SK-N-SH (cell line): ENCODE measurements at places on chromosomes 2 and 18. TPM values are rescaled to one million over a fixed set of nuclear protein-coding genes. Genes with fewer than 3 reads are reported as not detected.

DNA sequence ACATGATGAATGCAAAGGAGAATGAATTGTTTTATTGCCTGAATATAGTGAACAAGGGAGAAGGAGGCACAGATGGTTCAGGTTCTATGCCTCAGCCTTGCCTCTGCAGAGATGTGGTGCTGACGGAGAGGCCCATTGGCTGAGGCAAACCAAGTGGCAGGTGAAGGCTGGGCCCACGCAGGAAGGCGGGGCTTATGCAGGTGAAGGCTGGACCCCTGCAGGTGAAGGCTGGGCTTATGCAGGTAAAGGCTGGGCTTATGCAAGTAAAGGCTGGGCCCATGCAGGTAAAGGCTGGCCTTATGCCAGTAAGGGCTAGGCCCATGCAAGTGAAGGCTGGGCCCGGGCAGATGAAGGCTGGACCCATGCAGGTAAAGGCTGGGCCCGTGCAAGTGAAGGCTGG lies 414.7 kb downstream of the LRATD1 start:
- H3K4me1 ChIP-seq: no peaks in the 10 kb centered on the region
- DNase-seq: no peak

ZNF407 gene
- 2.6 and 2.7 TPM in 2 replicates for polyA plus RNA-seq

DNA sequence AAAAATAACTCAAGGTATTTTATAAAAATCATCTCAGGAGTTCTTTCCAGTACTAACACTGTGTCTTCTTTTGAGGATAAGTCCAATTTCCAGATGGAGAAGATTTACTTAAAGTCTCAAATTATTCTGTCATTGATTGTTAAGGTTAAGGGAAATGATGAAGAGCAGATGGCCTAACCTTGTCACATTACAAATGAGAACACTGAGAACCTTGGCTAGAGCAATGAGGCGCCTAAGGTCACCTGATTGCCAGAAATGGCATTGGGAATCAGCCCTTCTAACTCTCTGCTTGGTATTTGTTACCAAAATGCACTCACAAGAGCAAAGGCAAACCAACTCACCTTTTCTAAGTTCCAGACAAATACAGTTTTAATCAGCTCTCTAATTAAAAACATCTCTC lies 835.1 kb downstream of the RNF144A start:
- H3K36me3 ChIP-seq: no peaks in the 10 kb centered on the region
- DNase-seq: no peak
- H3K4me3 ChIP-seq: no peak overlapping the region
- H3K4me1 ChIP-seq: peaks cover 23% of the 10 kb centered on the region

LYG1 gene
- polyA plus RNA-seq: 1.2 and 1.4 TPM in 2 replicates

GRCh38 chr2:62624855-62625254 lies 80.7 kb upstream of the EHBP1 start:
- no peak for DNase-seq
- no peaks in the 10 kb centered on the region for H3K27me3 ChIP-seq
- H3K4me3 ChIP-seq: no peak overlapping the region
- no peak overlapping the region for H3K27ac ChIP-seq

DNA sequence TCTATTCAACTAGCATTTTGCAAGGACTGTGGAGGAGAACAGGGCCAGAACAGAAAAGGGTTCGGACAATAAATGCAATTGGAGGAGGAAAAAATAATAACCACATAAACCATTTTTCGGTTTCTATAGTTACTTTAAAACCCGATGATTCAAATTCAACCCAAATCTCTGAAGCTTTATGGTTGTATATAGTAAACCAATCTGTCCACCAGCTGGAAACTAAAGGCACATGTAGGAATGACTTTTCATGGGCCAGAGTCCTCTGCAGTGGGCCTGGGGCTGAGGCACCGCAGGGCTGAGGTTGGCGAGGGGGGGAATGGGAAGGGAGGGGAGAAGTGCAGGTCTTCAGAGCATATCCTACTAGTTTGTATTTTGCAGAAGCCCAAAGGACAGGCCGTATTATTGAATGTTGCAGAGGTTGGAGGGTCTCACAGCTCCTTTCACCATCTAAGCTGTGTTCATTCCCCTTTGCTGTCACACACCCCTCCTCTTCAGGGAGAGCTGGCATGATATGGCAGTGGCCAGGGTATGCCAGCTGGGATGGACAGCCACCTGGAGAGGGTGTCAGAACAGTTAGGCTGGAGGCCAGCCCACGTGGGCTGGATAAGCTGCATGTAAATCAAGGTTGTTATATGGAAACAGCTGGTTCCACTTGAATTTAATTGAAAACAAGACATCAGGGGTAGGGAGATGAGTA lies 267.1 kb downstream of the PRKCE start:
- 0 out of 2 replicates have a peak, but pooled peaks cover 5% of the 10 kb centered on the region for H3K4me1 ChIP-seq
- peak; percentile 46 for DNase-seq
- H3K27ac ChIP-seq: no peak overlapping the region
- no peak overlapping the region for H3K4me3 ChIP-seq

GRCh38 chr2:11074246-11074820 lies 80.9 kb upstream of the SLC66A3 start:
- no peaks in the 10 kb centered on the region for H3K4me1 ChIP-seq
- no peak overlapping the region for H3K27ac ChIP-seq
- no peak for DNase-seq
- H3K36me3 ChIP-seq: no peaks in the 10 kb centered on the region
- H3K27me3 ChIP-seq: no peaks in the 10 kb centered on the region

GRCh38 chr2:107418708-107419107 lies 408.0 kb upstream of the RGPD4 start:
- H3K27ac ChIP-seq: no peak overlapping the region
- no peaks in the 10 kb centered on the region for H3K36me3 ChIP-seq
- H3K4me3 ChIP-seq: no peak overlapping the region

CNGA3 gene
- not detected in 2 replicates for polyA plus RNA-seq

DNA sequence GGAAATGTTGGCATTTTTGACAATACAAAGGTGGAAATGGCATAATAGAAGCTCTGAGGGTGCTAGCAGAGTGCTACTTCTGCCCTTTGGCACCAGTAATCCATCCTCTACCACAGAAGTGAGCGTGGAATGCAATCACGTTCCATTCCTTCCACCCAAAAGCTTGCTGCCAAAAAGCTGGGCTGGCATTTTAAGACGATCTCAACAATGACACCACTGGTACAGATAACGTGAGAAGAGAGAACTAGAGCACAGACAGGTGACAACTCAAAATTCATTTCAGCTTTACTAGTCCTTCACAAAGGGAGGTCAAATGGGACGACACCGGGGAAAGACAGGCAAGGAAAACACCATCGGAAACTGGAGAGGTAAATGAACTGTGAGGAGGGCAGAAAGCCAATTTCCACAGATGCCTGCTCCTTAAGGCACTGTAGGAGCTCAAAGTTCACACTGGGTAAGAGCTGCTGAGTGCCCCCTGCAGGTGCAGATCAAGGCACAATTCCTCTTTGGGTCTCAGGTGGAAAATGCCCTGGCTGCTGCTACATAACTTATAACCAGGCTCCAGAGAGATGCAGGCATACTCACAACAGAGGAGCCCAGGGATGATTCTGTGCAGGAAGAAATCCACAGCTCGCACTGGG lies 50.7 kb upstream of the RNU4ATAC start:
- peaks cover 68% of the 10 kb centered on the region for H3K4me1 ChIP-seq
- no peaks in the 10 kb centered on the region for H3K36me3 ChIP-seq
- DNase-seq: peak; percentile 26
- H3K27me3 ChIP-seq: no peaks in the 10 kb centered on the region

SATB2 gene
- polyA plus RNA-seq: 0.06 and 0.13 TPM in 2 replicates

DNA sequence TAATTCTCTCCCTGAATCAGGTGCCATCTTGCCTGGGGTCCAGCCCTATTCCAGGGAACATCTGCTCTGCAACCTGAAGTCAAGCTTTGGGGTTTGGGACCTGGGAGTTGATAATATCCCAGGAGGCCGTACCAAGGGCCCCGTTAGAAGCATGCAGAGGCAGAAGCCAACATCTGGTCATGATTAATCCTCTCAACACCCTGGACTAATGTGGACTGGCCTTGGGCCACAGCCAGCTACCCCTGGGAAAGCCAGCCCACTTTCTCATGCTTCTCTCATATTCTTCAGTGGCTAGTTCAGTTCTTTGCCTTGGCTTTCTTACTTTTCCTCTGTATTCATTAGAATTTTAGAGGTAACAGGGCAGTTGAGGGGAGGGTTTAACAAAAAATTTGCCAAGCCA lies 515.6 kb upstream of the NRP2 start:
- H3K27ac ChIP-seq: no peak overlapping the region
- no peak overlapping the region for H3K4me3 ChIP-seq
- no peaks in the 10 kb centered on the region for H3K36me3 ChIP-seq
- H3K27me3 ChIP-seq: no peaks in the 10 kb centered on the region
- H3K4me1 ChIP-seq: peaks cover 5% of the 10 kb centered on the region; the same call in 1 of the 2 replicates

DNA sequence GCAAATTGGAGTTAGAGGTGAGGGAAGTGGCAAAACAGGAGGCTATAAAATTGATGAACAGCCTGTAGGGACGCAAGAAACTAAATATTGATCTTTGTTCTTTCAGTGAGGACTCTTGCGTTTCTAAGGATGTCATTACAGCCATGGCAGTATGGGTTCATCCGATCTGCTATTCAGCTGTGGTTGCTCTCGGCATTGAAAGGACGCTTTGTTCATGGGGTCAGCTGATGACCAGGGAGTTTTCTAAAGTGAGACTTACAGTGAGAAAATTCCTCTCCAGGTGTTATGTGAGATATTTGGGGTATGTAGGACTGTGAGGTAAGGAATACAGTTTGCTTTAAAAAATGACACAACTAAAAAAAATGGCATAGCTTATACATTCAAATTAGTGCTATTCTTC lies 52.7 kb upstream of the PELI1 start:
- DNase-seq: no peak
- no peak overlapping the region for H3K27ac ChIP-seq
- H3K4me3 ChIP-seq: no peak overlapping the region
- H3K4me1 ChIP-seq: 0 out of 2 replicates have a peak, but pooled peaks cover 3% of the 10 kb centered on the region

- no peaks in the 10 kb centered on the region for H3K36me3 ChIP-seq
- no peaks in the 10 kb centered on the region; the same call in 1 of the 2 replicates for H3K4me1 ChIP-seq
- H3K4me3 ChIP-seq: no peak overlapping the region
- H3K27ac ChIP-seq: peak overlapping the region; percentile 26; the same call in 1 of the 2 replicates
- no peaks in the 10 kb centered on the region for H3K27me3 ChIP-seq
These were observed 971.0 kb upstream of the CDH2 start for GRCh38 chr18:29147944-29148343.

- DNase-seq: no peak
- H3K27ac ChIP-seq: no peak overlapping the region
- no peak overlapping the region for H3K4me3 ChIP-seq
These were observed 19.1 kb upstream of the IL18R1 start for GRCh38 chr2:102336502-102336945.

MALL gene
- polyA plus RNA-seq: 1.7 and 5.2 TPM in 2 replicates

GRCh38 chr2:66872081-66872985 lies 437.4 kb downstream of the MEIS1 start:
- H3K27me3 ChIP-seq: no peaks in the 10 kb centered on the region
- no peak overlapping the region for H3K27ac ChIP-seq
- no peaks in the 10 kb centered on the region for H3K36me3 ChIP-seq
- DNase-seq: no peak

DNA sequence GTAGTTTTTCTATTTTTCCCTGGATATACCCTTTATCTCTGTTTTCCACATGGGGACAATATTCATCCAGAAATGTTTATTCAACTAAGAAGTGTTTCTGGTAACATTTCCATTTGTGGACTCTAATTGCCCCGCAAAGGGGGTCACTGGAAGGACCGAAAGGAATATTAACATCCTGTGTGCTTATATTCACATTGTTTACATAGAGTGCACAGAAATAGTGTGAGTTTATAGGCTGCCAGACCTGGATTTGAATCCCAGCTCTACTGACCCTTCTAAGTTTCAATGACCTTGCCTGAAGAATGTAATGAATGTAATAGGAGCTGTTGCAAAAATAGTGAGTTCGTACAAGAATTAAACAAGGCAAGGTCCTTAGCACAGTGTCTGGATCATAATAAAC lies 152.9 kb upstream of the NCKAP5 start:
- no peaks in the 10 kb centered on the region for H3K36me3 ChIP-seq
- no peak overlapping the region for H3K4me3 ChIP-seq
- H3K27ac ChIP-seq: no peak overlapping the region
- DNase-seq: no peak
- no peaks in the 10 kb centered on the region for H3K27me3 ChIP-seq

GRCh38 chr18:59502274-59503175 lies 143.5 kb upstream of the LMAN1 start:
- H3K27ac ChIP-seq: peak overlapping the region; percentile 89
- no peaks in the 10 kb centered on the region for H3K27me3 ChIP-seq
- H3K4me3 ChIP-seq: no peak overlapping the region
- no peaks in the 10 kb centered on the region for H3K36me3 ChIP-seq
- DNase-seq: peak; percentile 63
- H3K4me1 ChIP-seq: peaks cover 21% of the 10 kb centered on the region

DNA sequence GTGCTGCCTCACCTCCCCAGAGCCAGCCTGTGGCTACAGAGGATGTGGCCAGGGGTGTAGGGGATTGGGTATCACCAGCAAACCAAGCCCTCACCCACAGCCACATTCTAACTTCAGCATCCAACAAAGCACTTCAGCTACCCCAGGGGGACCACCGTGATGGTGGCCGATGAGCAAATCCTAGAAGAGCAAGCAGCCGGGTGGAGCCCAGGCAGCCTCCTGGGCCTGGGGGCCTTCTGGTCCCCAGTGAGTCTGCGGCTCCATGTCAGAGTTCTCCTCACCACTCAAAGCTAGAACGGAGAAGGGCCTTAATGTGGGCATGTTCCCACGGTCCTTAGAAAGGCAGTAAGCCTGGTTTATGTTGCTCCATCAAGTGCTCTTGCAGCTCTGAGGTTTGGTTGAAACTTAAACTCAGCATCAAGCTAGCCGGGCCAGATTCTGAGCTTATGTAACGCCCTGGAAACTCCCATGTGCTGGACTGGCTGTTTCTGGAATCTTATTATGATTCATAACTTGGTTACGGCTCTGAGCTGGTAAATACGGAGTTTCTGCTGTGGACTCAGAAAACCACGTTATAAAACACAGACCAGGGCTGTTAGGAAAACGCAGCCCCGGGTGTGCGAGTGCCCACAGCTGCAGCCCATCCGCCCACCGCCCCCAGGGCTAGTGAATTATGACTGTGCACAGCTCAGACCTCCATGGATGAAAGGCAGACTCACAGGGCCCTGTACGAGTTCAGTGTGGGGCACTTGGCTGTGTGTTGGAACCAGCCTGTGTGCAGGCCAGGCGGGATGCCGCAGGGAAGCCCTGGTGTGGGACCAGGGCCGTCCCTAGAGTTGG lies 99.8 kb downstream of the SEPTIN10 start:
- no peaks in the 10 kb centered on the region for H3K36me3 ChIP-seq
- DNase-seq: peak; percentile 62
- peaks cover 19% of the 10 kb centered on the region; the same call in 1 of the 2 replicates for H3K4me1 ChIP-seq
- peak overlapping the region; percentile 75 for H3K27ac ChIP-seq

DNA sequence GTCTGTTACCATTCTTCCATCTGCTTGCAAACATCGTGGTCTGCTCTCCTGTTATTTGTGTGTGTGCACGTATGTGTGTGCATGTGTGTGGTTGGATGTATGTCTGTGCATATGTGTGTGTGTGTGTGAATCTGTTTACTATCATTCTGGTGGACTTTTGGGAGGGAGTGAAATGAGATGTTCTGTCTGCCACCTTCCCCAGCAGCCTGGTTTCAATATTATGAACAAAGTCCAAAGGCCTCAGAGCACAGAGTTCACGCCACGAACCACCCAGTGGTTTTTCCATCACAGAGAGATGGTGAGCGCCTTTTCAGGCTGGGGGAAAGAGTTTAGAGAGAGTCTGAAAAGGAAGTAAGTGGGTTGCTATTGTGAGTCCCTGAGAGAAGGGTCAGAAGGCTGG lies 67.1 kb upstream of the YWHAQ start:
- H3K27ac ChIP-seq: no peak overlapping the region
- H3K27me3 ChIP-seq: no peaks in the 10 kb centered on the region
- H3K36me3 ChIP-seq: no peaks in the 10 kb centered on the region
- no peaks in the 10 kb centered on the region for H3K4me1 ChIP-seq
- no peak overlapping the region for H3K4me3 ChIP-seq

TCF7L1 gene
- 1.6 and 3.7 TPM in 2 replicates for polyA plus RNA-seq

VIL1 gene
- polyA plus RNA-seq: under 0.01 and 0.02 TPM in 2 replicates

HES6 gene
- 3.6 and 4.4 TPM in 2 replicates for polyA plus RNA-seq

PLCD4 gene
- polyA plus RNA-seq: 8.5 and 11.0 TPM in 2 replicates

GRCh38 chr2:219565130-219566080 lies 5.9 kb downstream of the OBSL1 start:
- peaks cover 39% of the 10 kb centered on the region; the same call in 1 of the 2 replicates for H3K36me3 ChIP-seq
- H3K4me3 ChIP-seq: no peak overlapping the region
- H3K27ac ChIP-seq: no peak overlapping the region
